Endothelial cell of umbilical vein (primary cell): ENCODE measurements at places on chromosomes 7 and 10. TPM values are rescaled to one million over a fixed set of nuclear protein-coding genes. Genes with fewer than 3 reads are reported as not detected.

GRCh38 chr7:18191341-18191740, 163.7 kb upstream of the PRPS1L1 start:
- peak; percentile 62 for DNase-seq

DNA sequence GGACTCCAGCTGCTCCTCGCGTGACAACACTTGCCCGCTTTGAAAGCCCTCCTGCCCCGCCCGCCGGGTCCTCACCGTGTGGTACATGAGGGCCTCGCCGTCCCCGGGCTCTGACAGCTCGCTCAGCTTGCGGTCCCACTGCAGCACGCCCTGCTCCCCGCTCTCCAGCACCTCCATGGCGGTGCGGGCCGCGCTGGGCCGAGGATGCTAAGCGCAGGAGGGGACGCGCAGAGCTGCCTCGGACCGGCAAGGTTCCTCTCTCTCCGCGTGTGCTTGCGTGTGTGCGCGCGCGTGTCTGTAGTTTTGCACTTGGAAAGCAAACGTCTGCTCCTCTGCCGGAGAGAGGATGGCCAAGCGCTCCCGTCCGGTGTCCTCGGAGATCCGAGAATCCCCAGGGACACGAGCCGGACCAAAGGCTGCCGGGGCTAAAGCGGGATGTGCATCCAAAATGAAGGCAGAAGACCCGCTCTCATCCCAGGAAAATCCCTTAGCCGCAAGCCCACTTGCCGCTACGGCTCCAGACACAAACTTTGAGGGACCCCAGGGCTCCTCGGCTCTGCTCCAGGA, at the start of gene CREB3L2:
CREB3L2 (minus strand) TSS at position 558 of the 567 bp plus-strand sequence; CDS start at position 177, 381 bp downstream.
- no peak for DNase-seq

- DNase-seq, result no peak
Measured at GRCh38 chr10:52649511-52649910, 123.1 kb downstream of the MBL2 start.

DNA sequence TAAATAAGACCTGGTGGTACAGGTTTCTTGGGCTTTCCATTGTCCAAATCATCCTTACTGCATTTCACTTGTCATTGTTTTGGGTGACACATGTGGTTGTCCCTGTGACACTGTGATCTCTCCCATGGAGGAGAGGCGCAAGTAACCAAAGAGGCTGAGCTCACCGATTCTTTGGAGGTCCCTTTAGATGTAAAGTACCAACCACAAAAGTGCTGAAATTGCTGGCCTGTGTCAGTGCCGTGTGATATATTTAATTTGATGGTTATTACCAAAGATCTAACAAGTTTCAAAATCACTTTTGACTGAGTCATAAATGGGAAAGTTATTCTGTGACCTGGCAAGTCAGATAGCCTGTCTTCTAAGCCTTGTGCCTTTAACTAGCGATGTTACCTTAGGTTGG, 19.4 kb downstream of the MCM10 start:
- no peak for DNase-seq

- peak; percentile 43 for DNase-seq
Measured at GRCh38 chr7:100003711-100004661, 11.4 kb upstream of the ZKSCAN1 start.

LBX1 gene
- total RNA-seq, result not detected in 2 replicates
